ENCODE measurements at places on chromosomes 3 and 15.

- DNase-seq: no peak
These were observed 8.0 kb downstream of the BCL2L10 start for GRCh38 chr15:52104532-52105004.

DNA sequence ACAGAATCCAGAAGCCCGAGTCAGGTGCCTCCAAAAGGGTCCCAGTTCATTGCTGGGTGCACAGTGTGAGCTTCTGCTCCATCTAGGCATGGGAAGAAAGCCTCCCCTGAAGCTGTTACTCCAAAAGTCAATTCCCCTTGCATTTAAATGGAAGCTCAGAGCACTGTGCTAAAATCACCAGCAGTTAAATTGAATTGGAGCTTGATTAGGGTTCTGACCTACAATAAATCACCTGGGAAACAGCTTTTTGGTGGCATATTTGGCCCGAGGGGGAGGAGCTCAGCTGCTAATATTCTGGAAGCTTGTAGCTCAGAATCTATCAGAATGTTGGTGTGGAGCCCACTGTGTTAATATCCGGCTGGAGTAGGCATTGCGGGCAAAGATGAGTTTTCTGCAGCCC is 87.1 kb upstream of the RGMA start:
- no peak for DNase-seq

DNA sequence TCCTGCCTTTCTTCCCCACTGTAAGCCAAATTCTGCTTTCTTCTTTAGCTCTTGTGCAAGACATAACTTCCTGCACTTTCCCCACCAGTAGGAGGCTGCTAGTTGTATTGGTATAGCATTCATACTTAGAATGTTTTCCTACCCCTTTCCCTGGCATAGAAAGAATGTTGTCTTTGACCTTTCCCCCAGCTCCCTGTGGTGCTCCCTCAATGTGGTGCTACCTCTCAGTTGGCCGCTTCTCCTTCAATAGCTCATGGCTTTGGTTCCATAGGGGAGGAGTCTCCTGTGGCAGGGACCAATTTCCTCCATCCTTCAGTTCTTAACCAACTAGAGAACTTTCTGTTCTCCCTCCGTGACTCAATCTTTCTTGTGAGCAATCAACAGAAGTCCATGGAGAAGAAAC is 67.5 kb upstream of the AKAP13 start:
- DNase-seq: no peak

GRCh38 chr3:190831225-190831624 is 31.3 kb downstream of the GMNC start:
- DNase-seq: no peak

DNA sequence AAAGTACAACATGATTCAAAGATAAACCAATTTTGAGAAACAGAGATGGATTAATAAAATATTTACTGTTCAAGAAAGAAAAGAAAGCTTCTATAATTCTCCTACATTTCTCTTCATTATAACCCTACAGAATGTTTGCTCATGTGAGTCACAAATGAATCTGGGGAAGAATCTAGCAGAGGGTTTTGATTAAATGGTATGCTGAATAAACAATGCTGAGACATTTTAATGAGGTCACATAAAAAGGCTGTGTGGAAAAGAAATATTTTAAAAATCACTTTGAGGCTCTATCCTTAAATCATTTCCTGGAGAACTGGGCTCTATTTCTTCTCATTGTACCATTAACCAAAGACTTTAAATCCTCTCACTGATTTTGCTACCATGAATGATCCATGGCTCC is 727.7 kb downstream of the NTRK3 start:
- DNase-seq: no peak

DNA sequence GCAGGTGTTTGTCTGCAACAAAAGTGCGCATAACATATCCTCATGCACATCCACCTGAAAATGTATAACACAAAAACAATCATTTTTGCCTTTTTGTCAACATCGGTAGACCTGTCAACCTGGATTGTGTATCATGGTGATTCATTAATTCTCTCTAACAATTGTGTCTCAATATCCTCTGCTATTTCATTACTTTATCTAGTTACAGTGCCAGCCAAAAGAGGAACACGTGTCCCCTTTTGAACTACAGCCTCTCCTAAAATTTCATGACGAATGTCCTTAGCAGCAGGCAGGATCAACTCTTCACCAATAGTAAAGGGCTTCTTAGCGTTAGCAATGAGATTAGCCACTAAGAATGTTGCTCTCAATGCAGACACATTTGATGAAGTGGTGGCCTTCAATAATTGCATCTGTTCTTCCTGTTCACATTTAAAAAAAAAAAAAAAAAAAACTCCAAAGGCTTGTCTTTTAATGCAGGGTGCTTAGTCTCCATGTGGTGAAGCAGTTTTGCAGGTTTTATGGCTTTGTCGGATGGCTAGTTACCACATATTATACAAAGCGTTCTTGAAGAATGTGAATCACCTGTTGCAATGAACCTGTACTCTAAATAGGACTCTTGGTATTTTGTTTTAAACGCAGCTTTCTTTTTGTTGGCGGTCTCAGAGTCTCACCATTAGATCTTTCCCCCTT is 45.7 kb upstream of the MCTP2 start:
- no peak for DNase-seq

DNA sequence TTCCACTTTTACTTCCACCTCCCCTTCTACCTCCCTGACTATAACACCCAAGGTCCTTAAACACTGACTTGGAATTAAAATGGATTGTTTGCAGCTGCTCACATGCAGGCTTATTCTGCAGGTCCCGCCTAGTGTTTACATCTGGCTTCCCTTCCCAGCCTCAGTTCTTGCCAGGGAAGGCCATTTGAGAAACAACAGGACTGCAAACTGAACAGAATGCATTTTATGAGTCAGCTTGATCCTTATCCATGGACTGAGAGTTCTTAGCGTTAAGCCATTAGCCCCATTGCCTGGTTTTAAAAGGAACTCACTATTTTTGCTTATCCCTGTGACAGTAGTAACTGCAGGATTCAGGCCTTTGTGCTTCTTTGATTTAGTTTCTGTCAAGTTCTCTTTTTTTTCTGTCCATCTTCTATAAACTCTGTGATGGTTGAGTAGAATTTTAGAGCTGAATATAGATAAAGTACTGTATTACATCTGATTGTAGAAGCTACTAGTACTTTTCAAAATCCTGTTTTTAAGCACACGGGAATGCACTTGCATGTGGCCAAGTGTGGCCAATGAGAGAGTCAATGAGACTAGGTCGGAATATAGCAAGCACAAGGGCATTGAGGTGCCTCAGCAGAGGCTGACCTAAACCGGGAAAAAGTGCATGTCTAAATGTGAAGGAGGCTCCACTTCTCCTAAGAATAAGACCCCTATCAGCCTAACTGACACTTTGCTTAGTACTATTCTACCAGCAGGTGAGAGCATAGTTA is 106.4 kb downstream of the TUSC7 start:
- no peak for DNase-seq

- DNase-seq: no peak
These were observed 237.7 kb downstream of the SLCO3A1 start for GRCh38 chr15:92091155-92091734.

DNA sequence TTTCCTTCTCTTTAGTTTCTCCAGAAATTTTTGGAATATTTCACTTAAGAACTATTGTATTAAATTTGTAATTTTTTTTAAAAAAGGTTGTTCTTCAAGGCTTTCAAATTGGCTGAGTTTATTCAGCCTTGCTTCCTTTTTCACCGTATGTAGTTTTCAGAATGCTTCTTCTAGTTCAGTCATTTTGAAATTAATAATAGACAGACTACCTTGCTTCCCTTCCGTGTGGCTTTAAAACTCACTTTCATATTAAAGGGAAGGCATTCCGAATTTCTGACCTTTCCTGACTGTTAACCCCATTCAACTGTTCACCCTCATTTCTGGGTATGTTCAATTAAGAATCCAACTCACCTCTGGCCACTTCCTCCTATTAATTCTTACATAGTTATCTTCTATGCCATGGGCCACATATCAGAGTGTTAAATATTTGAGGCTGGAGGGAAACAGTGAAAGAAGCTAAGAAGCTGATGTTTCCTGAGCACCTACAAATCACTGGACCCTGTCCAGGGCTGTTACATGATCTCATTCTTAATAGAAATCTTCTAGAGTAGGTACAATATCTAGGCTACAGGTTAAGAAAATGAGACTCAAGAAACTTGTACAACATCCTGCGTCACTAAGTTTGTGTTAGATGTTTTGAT is 237.5 kb downstream of the P3H2 start:
- no peak for DNase-seq

DNA sequence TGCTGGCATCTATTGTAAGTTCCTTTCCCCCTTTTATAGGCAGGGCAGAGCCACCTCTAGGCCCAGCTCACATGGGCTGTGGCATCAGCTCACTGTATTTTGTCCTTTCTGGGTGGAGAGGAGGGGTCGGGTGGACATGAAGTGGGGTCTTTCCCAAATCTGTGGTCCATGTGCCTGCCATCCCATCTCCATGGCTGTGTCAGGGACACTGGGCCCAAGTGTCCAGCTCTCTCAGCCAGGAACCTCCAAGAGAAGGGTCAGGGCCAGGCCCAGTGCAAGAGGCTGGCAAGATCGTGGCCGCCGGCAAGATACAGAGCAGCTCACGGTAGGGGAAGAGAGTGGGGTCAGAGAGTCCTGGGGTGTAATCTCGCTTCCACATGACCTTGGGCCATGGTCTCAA is 85.3 kb downstream of the PCSK6 start:
- DNase-seq: no peak

DNA sequence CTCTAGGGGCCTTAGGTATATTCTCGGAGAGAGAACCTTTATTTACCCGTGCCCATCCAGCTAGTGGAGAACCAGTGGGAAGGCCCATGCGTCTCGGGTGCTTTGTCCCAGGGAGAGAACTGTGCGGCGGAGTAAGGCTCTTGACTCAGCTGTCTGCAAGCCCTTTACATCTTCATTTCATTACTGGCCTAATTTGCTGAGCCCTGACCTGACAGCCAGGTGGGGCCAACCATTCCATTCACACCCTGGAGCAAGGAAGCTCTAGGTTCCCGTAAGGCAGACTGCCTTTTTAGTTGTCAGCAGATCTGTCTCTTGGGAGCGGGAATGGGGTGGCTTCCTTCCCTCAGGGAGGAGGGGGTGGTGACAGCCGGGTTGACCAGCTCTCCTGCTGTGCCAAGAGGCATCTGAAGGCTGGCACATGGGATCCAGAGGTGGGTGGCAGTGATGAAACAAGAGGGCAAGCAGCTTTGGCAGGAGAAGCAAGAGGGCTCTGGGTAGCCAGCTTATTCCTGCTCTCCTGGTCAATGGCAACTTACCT is 36.4 kb downstream of the SV2B start:
- DNase-seq: no peak

GRCh38 chr15:101469520-101470288 is 19.8 kb downstream of the PCSK6 start:
- no peak for DNase-seq

DNA sequence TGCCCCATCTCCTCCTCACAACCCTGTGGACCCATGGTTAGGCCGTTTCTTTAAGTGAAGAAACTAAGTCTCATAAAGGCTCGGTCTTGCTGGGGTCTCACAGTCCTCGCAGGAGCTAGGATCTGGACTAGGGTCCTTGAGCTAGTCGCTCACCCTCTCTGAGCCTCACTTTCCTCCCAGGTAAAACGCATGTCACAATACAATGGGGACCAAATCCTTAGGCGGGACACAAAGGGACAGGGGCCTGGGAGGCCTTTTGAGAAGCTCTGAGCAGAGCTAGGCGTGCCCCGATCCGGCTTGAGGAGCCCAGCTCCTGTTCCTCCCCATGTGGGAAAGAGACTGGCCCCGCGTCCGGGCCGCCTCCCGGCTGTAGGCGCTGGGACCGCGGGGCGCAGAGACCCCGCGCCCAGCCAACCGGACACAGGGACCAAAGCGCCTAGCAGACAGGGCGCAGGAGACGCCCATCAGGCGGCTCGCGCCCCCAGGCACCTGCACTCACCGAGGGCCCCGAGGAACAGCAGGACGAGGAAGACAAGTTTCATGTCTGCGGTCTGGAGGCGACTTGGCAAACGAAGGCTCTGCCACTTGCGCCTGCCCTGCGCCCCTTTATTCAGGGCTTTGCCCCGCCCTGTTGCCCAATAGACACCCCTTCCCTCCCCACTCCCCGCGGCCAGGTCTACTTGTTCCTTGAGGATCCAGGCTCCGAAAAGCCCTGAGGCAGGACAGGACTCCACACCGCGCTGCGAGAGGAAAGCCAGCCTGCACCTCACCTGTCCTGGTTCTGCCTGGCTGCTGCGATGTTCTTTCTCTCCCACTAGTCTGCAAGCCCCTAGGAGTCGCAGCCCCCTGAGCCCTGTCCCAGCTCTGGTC is at the start of gene LTF:
Gene LTF, minus strand, starts transcription at position 580 of the 870 bp plus-strand sequence. Its CDS starts 38 bp downstream, at position 542.
- DNase-seq: no peak

GRCh38 chr15:48559285-48559684 is 86.2 kb downstream of the FBN1 start:
- DNase-seq: no peak

DNA sequence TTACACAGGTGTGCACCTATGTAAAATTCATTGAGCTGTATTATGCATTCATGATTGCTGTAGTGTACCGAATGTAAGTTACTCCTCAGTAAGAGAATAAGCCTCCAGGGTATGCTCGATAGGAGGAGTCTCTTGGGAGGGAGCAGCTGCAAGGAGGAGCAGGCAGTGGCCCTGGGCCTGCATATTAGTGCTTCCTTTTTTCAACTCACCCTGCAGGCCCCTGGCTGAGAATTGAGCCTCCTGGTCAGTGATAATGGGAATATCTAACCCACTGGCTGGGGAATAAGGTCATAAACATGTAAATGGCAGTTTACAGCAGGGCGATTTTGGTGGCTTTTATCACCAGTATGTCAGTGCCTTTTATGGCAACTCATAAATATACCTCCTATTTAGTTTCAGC is 21.7 kb upstream of the SFMBT1 start:
- DNase-seq: no peak

DNA sequence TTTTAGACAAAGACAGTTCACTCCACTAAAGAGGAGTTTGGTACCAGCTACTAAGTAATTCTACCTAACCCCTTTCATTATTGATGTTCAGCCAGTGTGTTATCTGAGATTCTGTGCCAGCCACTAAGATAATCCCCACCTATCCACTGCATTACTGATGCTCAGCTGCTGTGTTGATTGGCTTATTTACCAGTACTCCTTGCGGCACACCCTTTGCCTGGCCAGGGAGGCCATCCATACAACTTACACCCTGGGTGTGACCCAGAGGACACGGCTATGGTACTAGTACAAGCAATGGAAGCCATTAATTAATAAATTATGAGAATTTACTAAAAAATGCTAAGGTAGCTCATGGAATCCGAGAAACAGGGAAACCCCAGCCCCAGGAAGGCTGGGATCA is 290.7 kb upstream of the CTNNB1 start:
- no peak for DNase-seq

GRCh38 chr3:190696777-190697501 is 165.6 kb downstream of the GMNC start:
- DNase-seq: peak; percentile 46

DNA sequence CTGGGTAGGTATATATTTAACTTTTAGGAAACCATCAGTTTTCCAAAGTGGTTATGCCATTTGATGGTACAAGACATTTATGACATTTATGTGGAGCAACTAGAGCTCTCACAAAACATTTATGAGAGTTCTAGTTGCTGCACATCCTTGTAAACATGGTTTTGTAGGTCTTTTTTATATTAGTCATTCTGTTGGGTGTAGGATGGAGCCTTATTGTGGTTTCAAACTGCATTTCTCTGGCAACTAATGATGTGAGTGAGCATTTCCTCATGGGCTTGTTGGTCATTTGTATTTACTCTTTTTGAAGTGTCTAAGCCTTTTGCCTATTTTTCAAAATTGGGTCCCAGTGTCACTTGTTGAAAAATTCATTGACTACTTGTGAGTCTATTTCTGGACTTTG is 45.7 kb upstream of the MGLL start:
- no peak for DNase-seq

- DNase-seq: no peak
These were observed 14.7 kb downstream of the TF start for GRCh38 chr3:133760916-133761315.

GRCh38 chr3:119800844-119801243 is 18.9 kb downstream of the NR1I2 start:
- DNase-seq: no peak

GRCh38 chr3:15541371-15541770 is 19.9 kb upstream of the COLQ start:
- no peak for DNase-seq
